ENCODE measurements at places on chromosomes 7 and 10.

DNA sequence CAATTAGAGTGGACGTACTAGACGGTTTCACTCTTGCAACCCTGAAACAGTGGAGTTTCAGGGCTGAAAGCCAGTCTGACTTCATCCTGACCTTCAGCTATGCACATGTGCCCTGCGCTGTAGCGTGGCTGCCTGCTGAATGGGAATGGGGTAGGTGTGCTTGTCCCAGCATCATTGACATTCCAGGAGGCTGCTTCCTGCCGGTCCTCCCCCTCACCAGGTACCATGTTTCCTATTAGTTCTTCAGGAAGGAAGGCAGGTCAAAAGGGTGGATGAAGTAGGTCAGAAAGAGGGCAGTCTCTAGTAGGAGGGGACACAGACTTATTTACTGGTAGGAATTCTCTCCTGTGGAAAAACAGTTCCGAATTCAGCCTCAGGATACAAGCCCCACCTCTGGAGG lies 551.8 kb upstream of the GALNT17 start:
- no peak for DNase-seq

DNA sequence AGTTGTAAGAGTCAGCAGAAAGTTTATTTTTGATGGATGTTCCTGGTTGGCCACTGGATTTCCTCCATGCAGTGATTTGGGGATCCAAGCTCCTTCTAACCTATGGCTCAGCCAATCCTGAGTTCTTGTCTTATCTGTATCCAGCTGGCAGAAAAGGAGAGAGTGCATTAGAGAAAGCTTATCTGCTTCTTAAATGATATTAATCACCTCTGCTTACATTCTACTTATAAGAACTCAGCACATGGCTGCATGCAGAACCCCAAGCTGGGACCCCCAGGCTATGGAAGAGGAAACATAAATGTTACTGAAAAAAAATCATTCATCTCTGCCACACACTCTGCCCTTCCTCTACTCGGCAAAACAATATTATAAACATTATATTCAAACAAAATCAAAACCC lies 739.8 kb upstream of the AUTS2 start:
- no peak for DNase-seq

- DNase-seq = no peak
Measured at GRCh38 chr7:25953859-25954258, 198.1 kb upstream of the NFE2L3 start.

- DNase-seq = no peak
Measured at GRCh38 chr7:26580711-26581110, 283.7 kb downstream of the SKAP2 start.

Measured in epithelial cell of proximal tubule (primary cell).